Activated naive CD4-positive, alpha-beta T cell (primary cell): ENCODE measurements at places on chromosomes 5 and 9.

DNA sequence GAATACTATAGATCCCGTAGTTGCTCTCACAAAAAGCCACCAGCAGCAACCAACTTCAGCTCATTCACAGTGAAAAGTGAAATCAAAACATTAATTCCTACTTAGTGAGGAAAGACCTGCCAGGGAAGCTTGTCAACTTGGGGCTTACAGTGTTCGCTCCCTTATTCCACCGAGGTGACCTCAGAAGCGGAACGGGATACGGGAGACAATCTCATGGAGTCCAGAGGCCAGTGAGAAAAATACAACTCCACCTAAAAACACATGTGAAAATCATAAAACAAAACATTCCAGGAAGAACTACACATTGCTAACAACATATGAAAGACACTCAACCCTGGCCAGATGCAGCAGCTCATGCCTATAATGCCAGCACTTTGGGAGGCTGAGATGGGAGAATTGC, 11.6 kb downstream of the EPB41L4B start:
- no peak for DNase-seq

- DNase-seq: no peak
Observed at GRCh38 chr9:102855641-102856040, 139.5 kb upstream of the CYLC2 start.

- DNase-seq: no peak
Observed at GRCh38 chr5:101091902-101092301, 188.8 kb upstream of the ST8SIA4 start.

GRCh38 chr9:71853084-71853483, 57.9 kb downstream of the ABHD17B start:
- no peak for DNase-seq

- no peak for DNase-seq
Observed at GRCh38 chr9:128244837-128245231, 31.0 kb downstream of the GOLGA2 start.

GRCh38 chr5:135466178-135467050, 14.3 kb upstream of the TIFAB start:
- DNase-seq: peak; percentile 47

- DNase-seq: no peak
Observed at GRCh38 chr5:142548739-142549275, 137.1 kb downstream of the FGF1 start.

DNA sequence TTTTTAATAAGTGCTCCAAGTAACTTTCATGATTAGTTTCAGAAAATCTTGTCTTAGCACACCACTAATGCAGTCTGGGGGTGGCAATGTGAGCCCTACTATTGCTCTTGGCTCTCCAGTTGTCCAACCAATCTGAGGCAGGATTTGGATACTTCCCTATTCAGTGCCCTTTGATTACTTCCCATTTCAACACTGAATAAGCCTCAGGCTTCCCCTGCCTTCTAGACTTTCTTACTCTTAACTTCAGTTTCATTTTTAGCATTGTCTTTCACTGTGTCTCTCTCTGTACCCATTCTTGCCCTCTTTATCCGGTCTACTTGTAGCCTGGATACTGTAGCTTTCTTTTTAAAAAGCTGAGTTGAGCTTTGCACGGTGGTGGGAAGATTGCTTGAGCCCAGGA, 186.1 kb downstream of the C9orf152 start:
- no peak for DNase-seq

GRCh38 chr5:13581132-13581531, 363.4 kb downstream of the DNAH5 start:
- no peak for DNase-seq

DNA sequence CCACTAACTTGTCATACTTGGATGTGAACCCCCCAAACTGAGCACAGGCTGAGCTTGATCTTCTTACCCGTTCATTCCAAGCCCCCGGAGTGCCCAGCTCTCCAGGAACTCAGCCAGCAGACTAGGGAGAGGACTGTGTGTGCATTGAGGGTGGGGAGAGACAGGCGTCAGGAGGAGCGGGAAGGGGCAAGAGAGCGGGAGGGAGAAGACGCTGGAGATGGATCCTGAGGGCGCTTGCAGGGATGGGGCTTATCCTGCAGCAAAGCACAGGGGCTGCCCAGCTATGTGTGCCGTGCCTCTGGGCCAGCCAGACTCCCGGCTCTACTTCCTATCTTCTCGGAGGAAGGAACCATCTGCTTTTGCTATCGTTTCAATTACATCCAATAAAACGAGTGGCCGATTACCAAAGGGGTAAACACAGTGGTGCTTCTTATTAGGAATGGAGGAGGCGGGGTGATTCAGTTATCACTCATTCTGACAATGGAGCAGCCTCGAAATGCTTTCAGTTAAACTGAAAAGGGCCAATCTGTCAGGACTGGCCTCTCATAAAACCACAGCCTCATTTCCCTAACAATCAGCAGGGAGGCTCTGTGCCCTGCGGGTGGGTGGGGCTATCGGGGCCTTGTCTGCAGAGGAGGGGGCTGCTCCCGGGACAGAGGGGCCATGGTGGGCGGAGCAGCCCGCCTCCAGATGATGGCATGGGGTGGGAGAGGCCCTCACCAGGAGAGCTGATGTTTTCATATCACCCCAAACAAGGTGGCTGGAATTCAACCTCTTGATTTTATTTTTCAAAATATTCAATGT, 168.2 kb downstream of the DAB2IP start:
- DNase-seq: no peak

DNA sequence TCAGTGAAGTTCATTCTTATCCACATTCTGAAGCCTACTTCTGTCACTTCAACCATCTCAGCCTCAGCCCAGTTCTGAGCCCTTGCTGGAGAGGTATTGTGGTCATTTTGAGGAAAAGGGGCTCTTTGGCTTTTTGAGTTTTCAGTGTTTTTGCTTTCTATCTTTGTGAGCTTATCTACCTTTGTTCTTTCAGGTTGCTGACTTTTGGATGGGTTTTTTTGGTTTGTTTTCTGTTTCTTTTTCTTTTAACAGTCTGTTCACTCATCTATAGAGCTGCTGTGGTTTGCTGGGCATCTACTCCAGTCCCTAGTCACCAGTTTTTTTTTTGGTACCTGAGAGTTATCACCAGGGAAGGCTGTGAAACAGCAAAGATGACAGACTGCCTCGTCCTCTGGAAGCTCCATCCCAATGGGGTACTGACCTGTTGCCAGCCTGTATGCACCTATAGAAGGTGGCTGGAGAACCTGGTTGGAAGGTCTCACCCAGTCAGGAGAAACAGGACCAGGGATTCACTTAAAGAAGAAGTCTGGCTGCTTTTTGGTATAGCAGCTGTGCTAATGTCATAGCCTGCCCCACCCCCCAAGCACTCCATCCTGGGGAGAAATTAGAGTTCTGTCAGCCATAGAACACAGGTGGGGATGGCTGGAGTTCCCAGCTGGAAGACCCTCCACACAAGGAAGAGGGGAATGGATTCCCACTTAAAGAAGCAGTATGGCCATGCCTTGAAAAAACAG, 138.6 kb upstream of the TSLP start:
- DNase-seq: no peak

DNA sequence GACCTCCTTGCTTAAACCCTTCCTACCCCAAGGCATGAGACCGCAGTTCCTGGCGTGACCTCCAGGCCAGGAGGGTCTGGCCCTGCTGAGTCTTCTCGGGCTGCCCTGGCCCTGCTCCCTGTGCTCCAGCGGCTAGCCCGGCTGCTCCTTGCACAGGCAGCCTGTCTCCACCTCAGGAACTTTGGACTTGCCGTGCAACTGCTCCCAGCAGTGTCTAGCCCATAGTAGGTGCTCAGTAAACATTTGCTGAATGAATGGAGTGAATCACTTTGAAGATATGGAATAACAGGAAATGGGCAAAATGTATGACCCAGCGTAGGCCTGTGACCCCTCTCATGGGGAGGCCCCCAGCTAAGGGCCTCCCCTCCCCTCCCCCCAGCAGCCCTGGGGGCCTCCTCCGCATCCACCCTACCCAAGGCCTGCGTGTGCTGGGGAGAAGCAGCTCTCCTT, 127.1 kb downstream of the ZNF354C start:
- DNase-seq: no peak

DNA sequence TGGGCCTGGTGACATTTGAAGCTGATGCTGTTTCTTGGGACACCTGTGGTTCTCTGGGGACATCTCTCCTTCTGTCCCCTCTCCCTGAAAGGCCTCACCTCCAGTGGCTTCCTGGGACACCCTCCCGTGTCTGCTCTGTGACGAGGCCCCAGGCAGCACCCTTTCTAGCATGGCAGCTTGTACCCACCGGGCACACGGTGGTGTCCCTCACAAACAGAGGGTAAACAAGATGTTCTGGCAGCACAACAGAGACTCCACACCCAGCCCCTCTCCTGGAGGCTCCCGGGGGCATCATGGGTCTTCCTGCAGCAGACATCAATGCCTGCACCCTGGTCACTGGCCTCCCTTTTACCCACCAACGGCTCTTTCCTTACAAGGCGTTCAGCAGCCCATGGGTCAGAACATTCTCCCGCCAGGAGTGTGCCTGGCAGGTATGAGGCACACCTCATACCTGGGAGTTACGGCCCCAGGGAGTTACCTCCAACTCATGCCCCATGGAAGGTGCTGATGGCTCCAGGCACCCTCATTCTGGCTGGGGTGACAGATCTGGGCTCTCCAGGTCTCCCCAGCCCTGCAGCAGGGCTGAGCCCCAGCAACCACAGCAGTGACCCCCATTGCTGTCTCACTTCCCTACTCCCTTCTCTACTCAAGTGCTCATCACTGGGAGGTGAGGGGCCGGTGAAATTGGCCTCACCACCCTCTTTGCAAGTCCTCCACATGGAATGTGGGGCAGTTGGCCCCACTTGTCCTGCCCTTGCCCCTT, 51.1 kb downstream of the BARX1 start:
- no peak for DNase-seq

DNA sequence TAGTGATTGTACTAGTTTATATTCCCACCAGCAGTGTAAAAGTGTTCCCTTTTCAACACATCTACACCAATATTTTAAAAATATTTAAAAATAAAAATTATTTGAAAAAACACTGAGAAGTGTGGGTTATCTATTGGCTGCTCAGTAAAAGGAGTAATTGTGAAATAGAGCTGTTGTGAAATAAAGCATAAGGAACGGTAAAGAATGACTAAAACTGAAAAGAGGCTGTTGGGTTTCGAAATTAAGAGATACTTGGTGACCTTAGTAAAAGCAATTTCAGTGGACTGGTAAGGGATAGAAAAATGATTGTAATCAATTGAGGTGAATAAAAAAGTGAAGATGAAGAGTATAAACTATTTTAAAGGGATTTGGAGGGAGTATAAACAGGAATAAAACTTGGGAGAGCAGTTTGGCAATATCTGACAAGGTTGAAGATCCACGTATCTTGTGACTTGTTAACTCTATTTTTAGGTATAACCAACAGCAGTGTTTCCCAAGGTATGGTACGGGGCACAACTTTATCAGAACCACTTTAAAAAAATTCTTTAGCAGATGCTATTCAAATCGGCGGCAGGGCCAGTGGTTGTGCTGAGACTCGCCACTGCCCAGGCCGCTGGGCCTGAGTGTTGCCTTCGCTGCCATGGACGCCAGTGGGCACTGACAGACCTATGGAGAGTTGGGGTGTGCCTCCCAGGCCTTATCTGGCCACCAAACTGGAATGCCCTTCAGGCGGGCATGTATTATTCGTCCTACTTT, 63.3 kb downstream of the TMEM38B start:
- no peak for DNase-seq

GRCh38 chr5:178625679-178626483, 969 bp downstream of the CLK4 start:
- DNase-seq: no peak

- DNase-seq: no peak
Observed at GRCh38 chr5:66224274-66224673, 80.2 kb downstream of the SREK1 start.

GRCh38 chr9:68738358-68738757, 33.3 kb downstream of the PIP5K1B start:
- DNase-seq: no peak

DNA sequence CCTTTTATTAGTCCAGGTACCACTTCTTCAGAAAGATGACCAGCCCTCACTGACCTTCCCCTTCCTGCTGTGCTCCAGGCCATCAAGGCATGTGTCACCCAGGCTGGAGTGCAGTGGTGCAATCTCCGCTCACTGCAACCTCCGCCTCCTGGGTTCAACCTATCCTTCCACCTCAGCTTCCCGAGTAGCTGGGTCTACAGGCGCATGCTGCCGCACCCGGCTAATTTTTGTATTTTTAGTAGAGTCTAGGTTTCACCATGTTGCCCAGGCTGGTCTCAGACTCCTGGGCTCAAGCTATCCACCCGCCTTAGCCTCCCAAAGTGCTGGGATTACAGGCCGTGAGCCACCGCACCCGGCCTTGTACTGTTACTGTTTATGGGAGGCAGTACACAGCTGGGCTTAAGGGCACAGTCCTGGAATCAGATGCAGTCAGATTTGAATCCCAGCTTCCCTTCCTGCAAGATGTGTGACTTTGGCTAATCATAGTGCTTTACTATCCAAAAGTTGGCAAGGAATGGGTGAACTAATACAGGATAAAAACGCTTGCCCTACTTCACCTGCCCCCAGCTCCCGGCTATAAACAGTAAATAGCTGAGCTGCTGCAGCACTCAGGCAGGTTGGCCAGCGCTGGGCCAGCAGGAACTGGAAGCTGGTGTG, 483 bp upstream of the EIF4EBP3 start:
- DNase-seq: no peak

- no peak for DNase-seq
Observed at GRCh38 chr5:118723021-118723338, 265.4 kb downstream of the DTWD2 start.
